Hematopoietic multipotent progenitor cell (in vitro differentiated cells): ENCODE measurements at places on chromosomes 5 and 9.

GRCh38 chr9:107587191-107587963 is 97.8 kb upstream of the KLF4 start:
- no peak for DNase-seq

DNA sequence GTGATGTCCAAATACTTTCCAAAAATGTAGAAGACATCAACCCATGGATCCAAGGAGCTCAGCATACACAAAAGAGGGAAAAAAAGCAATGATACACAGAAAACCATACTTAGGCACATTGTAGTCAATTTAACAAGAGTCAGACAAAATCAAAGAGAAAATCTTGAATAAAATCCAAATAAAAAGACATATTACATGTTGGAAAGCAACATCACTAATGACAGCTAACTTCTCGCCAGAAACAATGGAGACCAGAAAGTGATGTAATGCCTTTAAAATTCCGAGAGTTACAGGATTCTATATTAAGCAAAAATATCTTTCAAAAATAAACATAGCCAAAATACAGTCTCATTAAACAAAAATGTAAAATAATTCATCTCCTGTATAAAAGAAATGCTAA is 79.8 kb upstream of the SLCO4C1 start:
- DNase-seq: no peak

GRCh38 chr5:10337107-10337506 is 16.4 kb upstream of the MARCHF6 start:
- DNase-seq: no peak

DNA sequence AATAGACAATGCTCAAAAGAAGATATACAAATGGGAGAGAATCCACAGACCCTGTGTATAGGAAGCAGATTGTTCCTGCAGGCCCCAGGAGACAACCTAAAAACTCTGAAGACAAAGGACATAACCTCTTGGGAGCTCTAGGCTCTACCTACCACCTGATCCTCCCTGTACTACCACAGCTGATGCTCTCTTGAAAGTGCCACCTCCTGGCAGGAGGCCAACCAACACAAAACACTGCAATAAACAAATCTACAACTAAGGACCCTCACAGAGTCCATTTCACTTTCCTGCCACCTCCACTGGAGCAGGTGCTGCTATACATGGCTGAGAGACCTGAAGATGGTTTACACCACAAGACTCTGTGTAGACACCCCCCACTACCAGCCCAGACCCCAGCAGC is 49.0 kb downstream of the STARD4 start:
- no peak for DNase-seq

GRCh38 chr5:59149271-59149670 is 566.4 kb downstream of the RAB3C start:
- DNase-seq: no peak

DNA sequence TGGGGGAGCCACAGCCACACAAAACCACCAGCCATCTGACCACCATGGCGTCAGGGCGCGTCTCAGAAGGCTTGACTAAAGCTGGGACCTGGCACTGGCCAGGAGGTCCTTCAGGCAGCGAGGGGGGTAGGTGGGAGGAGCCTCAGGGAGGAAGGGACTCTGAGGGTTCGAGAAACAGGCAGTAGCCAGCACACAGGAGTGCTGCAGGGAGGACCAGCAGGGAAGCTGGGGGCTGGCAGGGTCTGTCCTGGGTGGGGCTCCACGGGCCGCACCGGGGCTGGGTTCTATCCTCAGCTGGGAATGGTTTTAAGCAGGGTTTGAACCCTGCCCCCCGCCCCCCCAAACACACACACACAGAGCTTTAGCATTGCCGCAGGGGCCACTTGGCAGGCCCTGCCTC is 7.4 kb downstream of the FAM163B start:
- DNase-seq: no peak

DNA sequence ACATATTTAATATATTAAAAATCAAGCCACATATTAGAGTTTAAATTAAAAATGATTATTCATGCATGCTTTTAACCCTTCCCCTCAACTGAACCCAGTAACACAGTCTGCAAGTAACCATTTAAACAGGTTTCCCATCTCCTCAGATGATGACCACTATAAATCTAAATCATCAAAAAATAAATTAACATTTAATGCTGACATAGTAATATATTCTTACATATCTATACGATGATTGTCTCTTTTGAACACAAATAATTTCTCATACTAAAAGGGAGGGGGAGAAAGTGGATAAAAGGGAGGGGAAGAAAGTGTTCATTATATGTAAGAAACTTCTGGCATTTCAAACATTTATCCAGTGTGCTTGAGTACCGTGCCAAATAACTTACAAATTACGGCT is 701.6 kb downstream of the MTRR start:
- no peak for DNase-seq

GRCh38 chr9:113992276-113992951 is 85.7 kb downstream of the AMBP start:
- DNase-seq: no peak

GRCh38 chr9:17970277-17970676 is 391.4 kb downstream of the SH3GL2 start:
- no peak for DNase-seq

- DNase-seq: no peak
These were observed 43.8 kb upstream of the SUSD1 start for GRCh38 chr9:112218908-112219307.

GRCh38 chr5:619444-619843 is 7.3 kb downstream of the CEP72 start:
- DNase-seq: no peak
